ENCODE measurements at places on chromosomes 4 and X.

DNA sequence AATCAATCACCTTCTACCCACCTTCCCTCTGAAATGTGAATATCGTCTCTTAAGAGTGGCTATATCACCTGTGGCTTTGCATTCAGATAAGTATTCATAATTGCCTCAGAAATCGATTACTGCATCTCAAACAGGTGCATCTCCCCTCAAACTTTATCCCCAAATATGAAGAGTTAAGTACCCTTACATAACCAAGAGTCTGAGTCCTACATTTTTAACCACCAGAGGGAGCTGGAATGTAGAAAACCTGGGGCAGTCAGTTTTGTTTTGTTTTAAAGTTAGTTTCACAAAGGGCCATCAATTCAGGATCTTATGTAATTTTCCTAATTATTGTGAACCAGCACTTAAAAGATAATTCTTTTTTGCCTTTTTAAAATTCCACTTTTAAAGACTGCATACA is 5.7 kb downstream of the TCEANC start:
- no peak for DNase-seq

DNA sequence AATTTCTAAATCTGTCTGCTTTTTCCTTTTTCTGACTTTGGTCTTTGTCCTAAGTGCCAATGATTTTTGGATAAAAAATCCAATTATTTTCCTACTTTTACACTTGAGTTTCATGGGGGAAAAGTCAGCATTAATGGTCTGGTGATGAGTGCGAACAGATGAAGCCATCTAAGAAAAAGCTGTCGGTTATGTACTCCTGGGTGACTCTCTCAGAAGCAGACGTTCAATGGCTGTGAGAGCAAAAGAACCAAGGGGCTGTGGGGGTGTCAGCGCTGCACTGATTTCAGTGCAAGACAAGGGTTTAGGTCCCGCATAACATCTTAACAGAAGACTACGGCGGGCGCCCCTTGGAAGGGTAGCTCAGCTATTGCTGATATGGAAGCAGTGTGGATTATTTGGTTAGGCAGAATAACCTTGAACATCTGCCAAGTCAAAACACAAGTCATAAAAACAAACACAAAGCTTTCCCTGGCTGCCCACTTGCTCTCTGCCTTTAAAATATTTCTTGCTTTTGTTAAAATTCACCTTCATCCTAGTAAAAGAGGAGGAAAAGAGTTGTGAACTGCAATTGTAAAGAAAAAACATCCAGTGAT is 240.5 kb downstream of the MAML3 start:
- no peak for DNase-seq

- DNase-seq = no peak
Observed at GRCh38 chrX:139077281-139078250, 366.0 kb upstream of the FGF13 start.

DNA sequence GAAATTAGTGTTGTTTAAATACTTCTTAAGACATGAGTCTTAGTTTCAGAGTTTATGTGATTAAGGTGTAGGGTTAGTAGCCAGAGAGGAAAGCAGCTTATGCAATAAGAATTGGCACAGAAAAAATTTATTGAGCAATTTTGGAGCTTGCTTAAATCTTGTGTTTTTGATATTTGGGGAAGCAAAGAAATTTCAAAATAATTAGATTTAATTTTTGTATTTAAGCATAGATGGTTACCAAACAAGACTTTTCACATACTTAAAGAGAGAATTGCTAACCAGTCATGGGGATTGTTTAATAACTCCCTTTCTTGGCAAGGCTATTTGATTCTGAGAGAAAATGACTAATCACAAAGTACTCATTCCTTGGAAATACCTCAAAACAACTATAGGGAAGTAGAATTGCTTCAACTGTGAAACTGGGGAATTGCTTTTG is 202.0 kb upstream of the GRID2 start:
- no peak for DNase-seq

- no peak for DNase-seq
Observed at GRCh38 chr4:128832243-128832625, 22.7 kb downstream of the JADE1 start.
